ENCODE measurements at places on chromosomes 7 and 10.

DNA sequence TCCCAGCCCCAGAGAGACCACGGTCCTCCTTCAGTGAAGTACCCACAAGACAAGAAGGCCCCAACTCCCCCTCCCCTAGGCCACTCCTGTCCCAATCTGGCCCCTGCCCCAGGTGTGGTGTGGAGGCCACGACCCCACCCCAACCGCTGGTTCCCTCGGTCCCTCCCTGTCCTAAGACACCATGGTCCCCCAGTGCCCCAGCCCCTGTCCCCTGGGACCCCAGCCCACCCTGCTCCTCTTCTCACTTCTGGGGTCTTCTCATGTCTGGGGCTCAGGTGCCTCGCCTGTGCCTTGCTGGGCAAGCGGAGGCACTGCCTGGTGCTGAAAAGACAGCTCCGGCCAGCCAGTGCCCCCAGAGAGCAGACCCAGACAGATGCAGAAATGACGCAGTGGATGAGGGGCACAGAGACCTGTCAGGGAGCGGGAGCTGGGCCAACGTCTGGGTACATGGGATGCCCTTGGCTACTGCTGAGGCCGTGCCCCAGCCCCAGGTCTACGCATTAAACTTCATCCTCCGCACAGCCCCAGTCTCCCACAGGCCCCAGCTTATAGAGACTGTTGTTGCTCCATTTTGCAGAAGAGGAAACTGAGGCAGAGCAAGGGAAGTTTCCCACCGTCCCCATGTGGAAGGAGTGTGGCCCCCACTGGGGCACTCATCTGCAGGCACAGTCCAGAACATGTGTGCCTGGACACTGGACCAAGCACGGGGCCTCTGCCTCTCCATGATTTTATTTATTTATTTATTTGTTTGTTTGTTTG, 14.8 kb downstream of the GRIFIN start:
- peak; percentile 38 for DNase-seq

DNA sequence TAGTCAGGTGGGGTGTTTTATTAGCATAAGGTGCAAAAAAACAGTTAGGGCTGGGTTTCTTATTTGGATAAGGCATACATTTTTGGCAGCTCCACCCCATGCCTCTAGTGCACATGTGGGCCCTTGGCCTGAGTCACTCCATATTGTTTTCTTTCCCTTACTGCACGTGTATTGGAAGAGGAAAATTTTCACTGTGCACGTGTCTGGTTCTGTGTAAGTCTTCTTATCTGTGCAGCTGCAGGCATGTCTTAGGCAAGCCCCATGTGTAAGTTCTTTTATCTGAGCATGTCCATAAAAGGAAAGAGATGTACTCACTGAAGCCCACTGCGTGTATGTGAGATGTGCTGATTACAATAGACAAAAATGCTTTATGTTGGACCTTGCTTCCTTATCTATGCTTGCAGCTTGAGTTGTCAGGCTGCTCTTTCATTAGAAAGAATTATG, 540.3 kb upstream of the IGFBP3 start:
- no peak for DNase-seq

DNA sequence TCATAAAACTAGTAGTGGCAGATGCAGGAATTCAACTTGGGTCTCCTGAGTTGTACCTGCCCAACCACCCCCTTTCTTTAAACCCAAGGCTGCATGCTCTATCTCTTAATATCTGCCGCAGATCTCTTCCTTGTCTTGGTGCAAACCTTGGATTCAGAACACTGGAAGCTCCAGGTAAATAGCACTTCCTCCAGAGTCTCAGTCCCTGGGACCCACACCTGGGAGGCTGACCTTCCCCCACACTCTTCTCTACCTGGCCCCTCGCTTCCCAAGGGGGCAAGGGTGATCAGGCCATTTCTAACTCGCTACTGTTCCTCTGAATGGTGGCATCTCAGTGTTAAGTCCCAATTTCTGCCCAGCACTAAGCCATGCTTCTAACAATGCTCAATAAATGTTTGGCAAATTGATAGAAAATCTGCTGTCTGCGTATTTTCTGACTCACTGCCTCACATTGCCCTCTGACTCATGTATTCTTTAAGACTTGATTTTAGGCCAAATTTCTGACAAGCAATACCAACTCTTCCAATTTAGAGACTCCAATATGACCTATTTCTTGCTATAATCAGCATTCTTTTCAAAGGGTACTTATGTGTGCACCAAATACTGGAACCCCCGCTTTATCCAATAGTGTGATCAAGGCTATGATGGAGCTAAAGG, 68.0 kb upstream of the PPP1R3C start:
- no peak for DNase-seq

DNA sequence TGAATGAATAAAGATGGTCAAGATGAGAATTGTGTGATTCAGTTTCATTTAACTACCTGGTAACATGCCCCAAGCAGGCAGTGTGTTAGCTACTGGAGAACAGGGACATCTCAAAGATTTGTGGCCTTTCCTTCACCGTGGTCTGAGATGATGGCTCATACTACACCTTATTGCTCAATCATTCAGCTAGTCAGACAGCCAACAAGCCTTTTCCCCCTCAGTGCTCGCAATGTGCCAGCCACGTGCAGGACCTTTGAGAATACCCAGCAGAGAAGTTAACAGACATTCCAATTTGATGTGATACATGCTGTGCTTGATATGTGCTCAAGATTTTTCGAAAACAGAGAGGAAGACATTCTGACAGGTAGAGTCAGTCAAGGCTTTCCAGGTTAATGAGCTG, 562.8 kb downstream of the SUGCT start:
- DNase-seq = no peak

All from right cardiac atrium (tissue), 5 donors.